ENCODE measurements at places on chromosomes 3 and 15.

- no peak for DNase-seq
Observed at GRCh38 chr3:126394179-126394976, at the start of gene CFAP100. TSS of gene CFAP100 (plus strand) at chr3:126394909. CDS start at chr3:126396001, 1,092 bp downstream.

- DNase-seq: no peak
Observed at GRCh38 chr3:162984746-162985145, 1488.1 kb downstream of the OTOL1 start.

DNA sequence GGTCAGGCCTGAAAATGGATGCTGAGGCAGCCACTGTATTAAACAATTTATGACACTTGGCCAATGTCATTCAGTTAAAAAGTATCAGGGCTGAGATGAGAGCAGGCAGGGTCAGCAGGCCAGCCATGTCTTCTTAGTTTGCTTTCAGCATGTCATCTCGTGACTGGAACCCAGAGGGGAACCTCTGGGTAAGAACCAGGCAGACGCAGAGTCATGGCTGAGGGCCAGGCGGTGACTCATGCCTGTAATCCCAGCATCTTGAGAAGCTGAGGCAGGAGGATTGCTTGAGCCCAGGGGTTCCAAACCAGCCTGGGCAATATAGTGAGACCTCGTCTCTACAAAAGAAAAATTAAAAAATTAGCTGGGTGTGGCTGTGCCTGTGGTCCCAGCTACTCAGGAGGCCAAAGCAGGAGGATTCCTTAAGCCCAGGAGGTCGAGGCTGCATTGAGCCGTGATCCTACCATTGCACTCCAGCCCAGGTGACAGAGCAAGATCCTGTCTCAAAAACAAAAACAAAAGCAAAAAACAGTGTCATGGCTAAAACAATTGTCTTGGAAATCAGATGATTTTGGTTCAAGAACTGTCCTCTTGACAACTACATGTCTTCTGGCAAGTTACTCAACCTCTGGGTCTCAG is 11.7 kb downstream of the BCL2L10 start:
- peak; percentile 86 for DNase-seq

DNA sequence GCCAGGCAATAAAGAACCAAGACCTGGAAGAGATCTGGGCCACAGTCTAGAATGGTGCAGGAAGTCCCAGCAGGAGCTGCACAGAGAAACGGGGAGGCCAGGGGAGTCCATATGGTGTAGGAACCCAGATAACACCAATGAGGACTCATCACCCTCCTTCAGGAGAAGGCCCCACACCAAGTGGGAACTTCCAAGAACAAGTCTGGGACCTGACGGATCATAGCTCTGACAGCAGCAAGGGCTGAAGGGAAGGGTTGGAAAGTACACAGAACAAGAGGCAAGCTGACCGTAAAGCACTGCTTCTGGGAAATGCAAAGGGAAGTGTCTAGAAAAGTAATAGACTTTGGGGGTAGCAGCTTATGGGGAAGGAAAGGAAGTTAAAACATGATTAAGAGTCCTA is 34.5 kb downstream of the ANO10 start:
- DNase-seq: peak; percentile 77

GRCh38 chr15:59249816-59250215 is 43.2 kb downstream of the LDHAL6B start:
- no peak for DNase-seq

DNA sequence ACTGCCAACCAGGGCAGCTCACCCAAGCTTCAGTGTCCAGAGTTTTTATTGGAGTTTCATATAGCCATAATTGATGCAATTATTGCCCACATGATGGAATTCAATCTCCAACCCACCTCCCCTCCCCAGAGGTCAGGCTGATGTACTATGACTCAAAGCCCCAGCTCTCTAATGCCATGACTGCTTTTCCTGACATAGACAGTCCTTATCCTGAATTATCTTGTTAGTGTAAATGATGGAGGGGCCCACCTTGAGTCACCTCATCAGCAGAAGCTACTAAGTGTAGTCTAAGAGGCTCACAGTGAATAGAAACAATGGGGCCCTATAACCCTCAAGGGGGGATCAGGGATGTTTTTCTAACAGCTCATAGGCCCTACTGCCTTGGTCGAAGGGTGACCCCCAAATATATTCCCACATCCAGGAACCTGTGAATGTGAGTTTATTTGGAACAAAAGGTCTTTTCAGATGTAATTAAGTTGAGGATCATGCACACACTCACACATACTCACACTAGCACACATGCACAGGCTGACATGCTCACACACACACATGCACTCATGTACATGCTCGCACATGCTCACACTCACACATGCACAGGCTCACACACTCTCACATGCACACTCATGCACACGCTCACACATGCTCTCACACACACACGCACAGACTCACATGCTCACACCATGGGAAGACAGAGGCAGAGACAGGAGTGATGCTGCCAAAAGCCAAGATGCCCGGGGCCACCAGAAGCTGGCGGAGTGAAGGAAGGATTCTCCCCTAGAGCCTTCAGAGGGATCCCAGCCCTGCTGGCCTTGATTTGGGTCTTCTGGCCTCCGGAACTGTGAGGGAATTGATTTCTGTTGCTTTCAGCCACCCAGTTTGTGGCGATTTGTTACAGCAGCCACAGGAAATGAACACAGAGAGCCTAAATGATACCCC is 131.2 kb upstream of the SMAD3 start:
- no peak for DNase-seq

GRCh38 chr3:117898722-117899522 is 1135.7 kb downstream of the IGSF11 start:
- DNase-seq: peak; percentile 1

GRCh38 chr3:16090024-16090423 is 84.5 kb upstream of the GALNT15 start:
- no peak for DNase-seq

GRCh38 chr15:44243141-44243540 is 45.4 kb upstream of the GOLM2 start:
- DNase-seq: no peak

GRCh38 chr3:141094790-141095545 is 43.8 kb downstream of the SPSB4 start:
- no peak for DNase-seq

- no peak for DNase-seq
Observed at GRCh38 chr15:83991163-83991562, 244.4 kb upstream of the GOLGA6L4 start.

DNA sequence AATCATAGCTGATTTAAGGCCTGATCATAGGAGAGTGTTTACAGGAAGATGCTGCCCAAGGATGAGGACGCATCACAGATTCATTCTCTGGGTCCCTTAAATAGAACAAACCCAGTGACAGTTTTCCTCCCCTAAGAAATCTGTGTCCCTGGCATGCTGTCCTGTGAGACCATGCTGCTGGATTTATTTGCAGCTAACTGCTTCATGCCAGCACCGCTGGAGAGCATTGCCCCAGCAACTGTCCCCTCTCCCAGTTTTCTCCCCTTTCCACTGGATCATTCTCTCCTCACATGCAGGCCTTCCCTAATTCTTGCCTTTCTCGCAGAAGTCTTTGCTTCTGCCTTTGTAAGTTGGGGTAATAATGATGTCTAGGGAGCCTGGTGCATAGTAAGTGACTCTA is 29.3 kb upstream of the DCP1A start:
- DNase-seq: no peak

GRCh38 chr3:188080091-188080490 is 73.9 kb upstream of the LPP start:
- no peak for DNase-seq

DNA sequence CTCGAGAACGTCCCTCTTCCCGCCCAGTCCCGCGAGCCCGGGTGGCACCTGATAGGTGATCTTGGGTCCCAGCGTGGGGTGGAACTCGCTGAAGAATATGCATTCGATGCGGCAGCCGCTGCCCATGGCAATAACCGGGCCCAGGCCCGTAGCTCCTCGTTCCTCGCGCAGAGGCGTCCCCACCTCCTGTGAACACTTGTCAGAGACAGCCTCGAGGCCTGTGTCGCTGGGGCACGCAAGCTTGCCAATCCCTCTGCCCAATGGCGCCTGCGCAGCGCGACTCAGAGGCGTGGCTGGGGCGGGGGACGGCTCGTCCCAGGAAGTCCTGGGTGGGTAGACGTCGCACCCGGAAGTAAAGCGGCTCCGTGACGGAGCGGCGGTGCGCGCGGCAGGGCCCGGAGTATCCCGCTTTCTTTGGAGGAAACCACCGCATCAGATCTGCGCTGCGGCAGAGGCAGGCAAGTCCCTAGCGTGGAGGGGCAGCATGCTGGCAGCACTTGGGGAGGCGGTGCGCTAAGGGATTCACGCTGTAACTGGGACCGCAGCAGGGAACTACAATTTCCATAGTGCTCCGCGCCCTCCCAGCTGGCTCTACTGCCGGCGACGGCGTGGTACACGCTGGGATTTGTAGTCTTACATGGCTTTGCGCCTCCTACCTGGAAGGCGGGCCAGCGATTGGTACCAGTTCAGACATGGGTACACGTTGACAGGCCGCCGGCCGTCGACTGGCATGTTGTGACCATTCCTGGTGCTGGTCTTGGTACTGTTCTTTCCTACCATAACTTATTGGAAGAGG is at the start of the genes CYB561D2 and NPRL2:
CYB561D2 (plus strand) TSS at position 336 of the 796 bp plus-strand sequence. CDS start 572 bp downstream, outside the sequence.
NPRL2 (minus strand) TSS at position 249 of the 796 bp plus-strand sequence; CDS start at position 126, 123 bp downstream.
- peak; percentile 90 for DNase-seq

- no peak for DNase-seq
Observed at GRCh38 chr3:195570344-195570743, 13.4 kb downstream of the APOD start.

GRCh38 chr3:101253396-101253795 is 67.0 kb downstream of the IMPG2 start:
- no peak for DNase-seq

DNA sequence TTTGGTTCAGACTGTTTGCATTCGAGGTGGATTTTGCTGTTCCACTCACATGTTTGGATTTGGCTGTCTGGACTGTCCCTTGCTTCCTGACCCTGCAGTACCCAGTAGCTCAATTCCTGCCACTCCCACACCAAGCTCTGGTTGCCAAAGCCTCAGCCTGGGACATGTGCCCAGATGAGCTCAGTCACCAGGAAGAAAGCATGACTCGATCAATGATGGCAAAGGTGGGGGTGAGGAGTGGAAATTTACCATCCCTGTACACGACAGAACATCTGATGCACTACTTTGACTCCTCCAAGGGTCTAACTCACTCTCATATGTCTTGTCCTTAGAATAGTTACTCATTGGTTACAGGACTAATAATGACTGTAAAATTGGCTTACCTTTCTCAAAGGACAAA is 45.2 kb downstream of the ZNF385D start:
- no peak for DNase-seq

DNA sequence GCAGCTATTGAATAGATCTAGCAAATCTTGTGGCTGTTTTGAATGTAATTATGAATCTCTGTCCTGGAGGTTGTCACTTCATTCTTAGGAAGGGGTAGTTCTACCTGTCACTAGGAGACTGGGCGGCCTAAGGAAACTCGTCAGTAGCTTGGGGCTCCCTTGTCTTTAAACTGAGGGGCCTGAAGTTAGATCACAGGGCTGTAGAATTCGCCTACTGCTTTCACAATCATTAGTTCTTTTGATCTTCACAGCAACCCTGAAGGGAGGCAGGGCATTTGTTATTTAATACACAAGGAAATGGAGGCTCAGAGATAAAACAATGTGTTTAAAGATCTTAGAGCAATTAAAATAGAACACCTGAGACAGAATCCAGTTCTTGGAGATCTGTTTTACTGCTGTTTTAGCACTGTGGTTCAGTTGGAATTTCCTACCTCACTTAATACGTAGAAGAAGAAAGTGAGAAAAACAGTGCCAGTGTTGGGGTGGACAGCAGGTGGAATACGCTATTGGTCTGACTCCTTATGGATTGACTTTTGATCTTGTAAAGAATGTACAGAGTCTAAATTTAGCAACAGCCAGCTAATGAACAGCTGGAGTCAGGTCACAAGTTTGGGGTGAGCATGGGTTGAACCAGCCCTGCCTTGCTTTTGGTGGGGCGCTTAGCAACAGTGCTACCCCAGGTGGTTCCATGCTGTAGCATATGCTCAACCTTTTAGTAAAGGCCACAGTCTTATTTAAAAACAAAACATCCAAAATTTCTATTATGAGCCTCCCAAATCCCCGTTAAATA is 71.4 kb upstream of the BHLHE40 start:
- DNase-seq: no peak

DNA sequence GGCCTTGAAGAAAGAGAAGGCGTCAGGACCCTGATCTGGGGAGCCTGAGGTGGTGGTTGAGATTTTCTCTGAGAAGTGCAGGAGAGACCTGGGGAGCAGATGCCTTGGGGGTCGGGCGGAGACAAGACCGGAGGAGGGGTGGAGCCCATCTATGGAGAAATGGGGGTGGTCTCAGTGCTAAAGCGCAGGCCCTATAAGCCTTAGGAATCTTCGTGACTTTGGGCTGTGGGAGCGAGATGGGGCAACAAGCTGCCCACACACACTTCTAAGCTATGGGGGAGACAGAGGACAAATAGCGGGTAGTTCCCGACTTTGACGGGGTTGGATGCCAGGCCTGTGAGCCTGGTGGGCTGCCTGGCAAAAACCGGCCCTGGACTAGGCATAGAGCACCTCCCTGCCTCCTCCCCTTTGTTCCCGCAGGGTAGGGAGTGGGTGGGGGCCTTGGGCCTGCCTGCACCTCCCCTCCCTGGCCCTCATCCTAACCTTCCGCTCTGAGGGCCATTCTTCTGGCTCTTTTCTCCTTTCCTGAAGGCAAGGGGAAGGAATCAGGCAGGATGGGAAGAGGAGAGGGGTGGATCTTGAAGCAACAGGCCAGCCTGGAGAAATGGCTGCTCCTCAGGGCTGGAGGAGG is 880 bp downstream of the NISCH start:
- peak; percentile 19 for DNase-seq

DNA sequence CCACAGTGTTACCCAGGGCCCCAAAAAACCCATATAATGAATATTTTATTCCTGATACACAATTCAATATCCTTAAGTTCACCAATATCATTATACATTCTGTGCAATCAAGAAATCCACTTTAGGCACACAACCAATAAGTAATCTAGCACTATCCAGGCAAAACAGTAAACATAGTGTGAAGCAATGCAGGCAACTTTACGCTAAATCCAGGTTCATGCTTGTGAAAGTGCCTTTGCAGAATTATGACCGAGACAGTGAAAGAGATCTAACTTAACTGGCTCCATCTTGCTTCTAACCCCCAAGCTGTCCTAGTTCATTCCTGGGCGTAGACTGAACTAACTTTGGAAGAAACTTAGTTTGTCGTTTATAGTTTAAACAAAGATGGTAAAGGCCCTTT is 34.2 kb upstream of the INO80 start:
- DNase-seq: no peak

Measured in K562 (cell line).